ENCODE measurements at places on chromosomes 7 and 10. TPM values are rescaled to one million over a fixed set of nuclear protein-coding genes. Genes with fewer than 3 reads are reported as not detected.

KRIT1 gene
- total RNA-seq = 318 TPM

SPDYE2B gene
- total RNA-seq = 0.16 TPM

TMEM236 gene
- total RNA-seq = 0.09 TPM

CTAGE4 gene
- 2.9 TPM for total RNA-seq

HTR5A gene
- total RNA-seq = not detected

CFAP70 gene
- 1.4 TPM for total RNA-seq

SAMD9L gene
- total RNA-seq = 22.6 TPM

PRSS2 gene
- not detected for total RNA-seq

AGAP4 gene
- total RNA-seq = 2.9 TPM

MMP21 gene
- total RNA-seq = 0.09 TPM

TFPI2 gene
- total RNA-seq = 97.3 TPM

ANKRD61 gene
- total RNA-seq = not detected

ACTL6B gene
- not detected for total RNA-seq

TSC22D4 gene
- 25.6 TPM for total RNA-seq

ACSM6 gene
- not detected for total RNA-seq

PLPP4 gene
- total RNA-seq = not detected

SSC4D gene
- 0.36 TPM for total RNA-seq

SPOCK2 gene
- 0.36 TPM for total RNA-seq

GIMAP4 gene
- 1.3 TPM for total RNA-seq

SPAG6 gene
- not detected for total RNA-seq

TMEM196 gene
- not detected for total RNA-seq

DPYSL4 gene
- 4.2 TPM for total RNA-seq

DENND2A gene
- total RNA-seq = 10.8 TPM

AMPH gene
- 3.2 TPM for total RNA-seq

OR2A5 gene
- not detected for total RNA-seq

FOXP2 gene
- 17.4 TPM for total RNA-seq

LIPM gene
- total RNA-seq = 0.82 TPM

GSTO1 gene
- total RNA-seq = 260 TPM

GARIN1A gene
- total RNA-seq = 1.2 TPM

HACD1 gene
- total RNA-seq = 18.4 TPM

TMEM229A gene
- 3.8 TPM for total RNA-seq

RADIL gene
- 0.25 TPM for total RNA-seq

WNT8B gene
- not detected for total RNA-seq

MAPK8 gene
- total RNA-seq = 22.4 TPM

AKR1D1 gene
- total RNA-seq = not detected

FLNC gene
- total RNA-seq = 193 TPM

Data from fibroblast of the aortic adventitia (primary cell).